ENCODE measurements at places on chromosomes 6 and 20.

GRCh38 chr20:18986895-18987580, 173.5 kb downstream of the SCP2D1 start:
- DNase-seq, result no peak

GRCh38 chr20:3734111-3734843, 1.8 kb downstream of the HSPA12B start:
- DNase-seq, result peak; percentile 67

DNA sequence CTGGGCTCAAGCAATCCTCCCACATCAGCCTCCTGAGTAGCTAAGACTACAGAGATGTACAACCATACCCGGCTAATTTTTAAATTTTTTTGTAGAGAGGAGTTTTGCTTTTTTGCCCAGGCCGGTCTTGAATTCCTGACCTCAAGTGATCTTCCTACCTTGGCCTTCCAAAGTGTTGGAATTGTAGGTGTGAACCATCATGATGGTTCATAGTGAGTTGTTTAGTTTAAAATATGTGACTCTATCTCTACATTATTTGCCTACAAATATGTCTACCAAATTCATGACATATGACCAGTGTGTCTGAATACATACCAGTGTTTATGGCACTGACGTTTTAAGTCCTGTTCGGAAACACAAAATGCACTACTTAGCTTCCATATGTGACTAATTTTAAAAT, 154.9 kb downstream of the GMPR start:
- no peak for DNase-seq

GRCh38 chr20:50928469-50928868, 2.8 kb downstream of the ADNP start:
- DNase-seq, result no peak

- DNase-seq, result no peak
Measured at GRCh38 chr20:35726842-35727711, 15.0 kb downstream of the RBM39 start.

GRCh38 chr6:148311966-148312669, 30.5 kb upstream of the SASH1 start:
- no peak for DNase-seq

DNA sequence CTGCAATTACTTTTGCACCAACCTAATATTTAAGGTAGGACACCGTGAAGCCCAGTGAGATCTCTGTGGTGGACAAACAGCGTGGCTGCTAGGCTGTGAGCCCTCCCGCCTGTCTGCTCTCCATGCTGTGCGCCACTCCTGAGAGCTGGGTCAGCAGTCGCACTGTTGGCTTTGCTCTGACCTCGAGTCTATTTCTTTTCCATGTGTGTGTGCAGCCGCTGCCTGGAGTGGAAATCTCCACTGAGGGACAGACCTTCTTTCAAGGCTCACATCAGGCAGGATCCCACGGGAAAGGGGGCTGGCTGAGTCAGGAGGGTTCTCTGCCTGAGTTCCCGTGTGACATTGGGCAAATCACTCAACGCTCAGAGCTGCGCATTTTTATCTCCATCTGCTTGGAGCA, 27.1 kb downstream of the RIPOR3 start:
- DNase-seq, result no peak

DNA sequence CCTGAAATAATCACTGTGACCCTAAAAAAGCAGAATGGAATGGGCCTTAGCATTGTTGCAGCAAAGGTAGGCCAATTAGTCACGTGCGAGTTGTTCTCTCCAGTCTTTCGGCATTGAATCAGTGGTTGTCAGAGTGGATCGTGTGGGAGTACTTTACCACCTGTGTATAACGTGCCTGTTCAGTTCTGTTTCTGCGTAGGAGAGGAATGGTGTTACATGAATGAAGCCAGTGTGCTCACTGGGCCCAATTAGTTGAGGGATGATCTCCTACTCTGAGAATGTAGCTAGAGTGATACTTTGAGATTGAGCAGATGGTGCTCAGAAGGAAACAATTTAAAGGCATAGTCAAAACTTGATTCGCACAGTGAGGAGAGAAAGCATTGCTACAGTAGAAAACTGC, 72.4 kb upstream of the KIF25 start:
- no peak for DNase-seq

- no peak for DNase-seq
Measured at GRCh38 chr6:16694781-16695578, 66.3 kb downstream of the ATXN1 start.

DNA sequence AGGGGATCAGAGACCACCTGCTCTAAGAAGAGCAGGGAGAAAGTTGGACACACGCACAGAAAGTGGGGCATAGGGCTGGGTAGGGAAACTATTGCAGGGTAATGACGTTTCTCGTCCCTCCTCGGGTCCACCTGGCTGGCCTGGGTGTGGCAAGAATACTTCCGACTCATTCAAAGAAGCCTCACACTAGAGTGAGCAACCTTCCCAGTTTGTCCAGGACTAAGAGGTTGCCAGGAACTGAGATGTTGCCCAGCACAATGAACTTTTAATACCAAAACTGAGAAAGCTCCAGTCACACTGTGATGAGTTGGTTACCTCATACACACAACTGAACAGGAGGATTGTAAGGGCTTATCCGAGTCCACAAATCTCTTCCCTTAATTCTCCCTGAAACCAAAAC, 74.5 kb upstream of the ADGRF1 start:
- no peak for DNase-seq

GRCh38 chr20:53792946-53793536, 199.4 kb upstream of the ZNF217 start:
- no peak for DNase-seq

DNA sequence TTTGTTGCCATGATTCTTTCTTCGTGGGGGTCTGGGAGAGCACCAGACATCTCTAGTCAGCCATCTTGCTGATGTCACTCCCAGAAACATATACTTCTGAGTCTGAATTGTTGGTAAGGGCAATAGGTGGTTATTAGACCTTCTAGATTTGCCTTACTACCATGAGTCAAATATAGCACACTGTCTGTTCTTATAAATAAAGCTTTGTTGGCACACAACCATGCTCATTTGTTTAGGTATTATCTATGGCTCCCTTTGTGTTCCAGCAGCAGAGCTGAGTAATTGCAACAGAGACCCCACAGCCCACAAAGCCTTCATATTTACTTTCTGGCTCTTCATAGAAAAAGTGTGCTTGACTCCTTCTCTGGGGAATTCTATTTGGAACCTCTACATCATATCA, 62.9 kb downstream of the CDH26 start:
- DNase-seq, result no peak

- DNase-seq, result no peak
Measured at GRCh38 chr20:3174442-3175261, 1.3 kb upstream of the LZTS3 start.
